ENCODE measurements at places on chromosomes 3 and 15.
A peak's percentile ranks its signal among the peaks of the same experiment; 100 is the strongest.

- DNase-seq: no peak
Observed at GRCh38 chr3:69716119-69716518, 23.1 kb upstream of the MITF start.

- no peak for DNase-seq
Observed at GRCh38 chr3:32419742-32420125, 28.1 kb downstream of the CMTM7 start.

DNA sequence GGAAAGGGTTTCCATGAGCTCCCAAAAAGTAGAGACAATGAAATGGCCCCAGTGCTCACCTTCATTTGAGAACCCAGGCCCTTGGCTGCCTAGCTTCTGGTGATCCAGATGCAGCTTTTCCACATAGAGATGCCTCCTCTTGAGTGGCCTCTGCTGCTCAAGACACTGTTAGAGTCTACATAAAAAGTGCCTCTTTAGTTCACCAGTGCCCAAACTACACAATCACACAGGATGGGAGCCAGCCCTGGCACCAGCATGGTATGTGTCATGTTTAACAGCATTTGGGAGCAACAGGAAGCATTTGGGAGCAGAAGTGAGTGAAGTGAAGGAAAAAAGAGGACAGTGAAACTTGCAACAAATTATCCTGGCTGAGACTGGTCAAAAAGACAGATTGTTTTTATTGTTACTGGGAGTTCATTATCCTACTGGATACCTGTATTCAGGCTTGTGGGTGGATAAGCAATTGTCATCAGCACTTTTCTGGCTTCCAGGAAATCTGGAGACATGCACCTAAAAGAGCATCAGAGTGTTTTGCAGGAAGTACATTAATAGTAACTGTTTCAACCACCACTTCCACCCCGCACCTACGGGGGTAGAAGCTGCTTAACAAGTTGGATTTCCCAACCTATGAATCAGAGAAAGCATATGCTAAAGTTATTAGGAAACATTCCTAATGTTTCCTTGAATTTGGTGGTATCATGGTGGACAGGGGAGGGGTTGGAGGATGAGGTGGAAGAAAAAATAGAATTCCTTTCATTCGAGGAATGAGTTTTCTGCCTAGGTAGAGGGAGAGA, 416.2 kb downstream of the IGSF11 start:
- no peak for DNase-seq

DNA sequence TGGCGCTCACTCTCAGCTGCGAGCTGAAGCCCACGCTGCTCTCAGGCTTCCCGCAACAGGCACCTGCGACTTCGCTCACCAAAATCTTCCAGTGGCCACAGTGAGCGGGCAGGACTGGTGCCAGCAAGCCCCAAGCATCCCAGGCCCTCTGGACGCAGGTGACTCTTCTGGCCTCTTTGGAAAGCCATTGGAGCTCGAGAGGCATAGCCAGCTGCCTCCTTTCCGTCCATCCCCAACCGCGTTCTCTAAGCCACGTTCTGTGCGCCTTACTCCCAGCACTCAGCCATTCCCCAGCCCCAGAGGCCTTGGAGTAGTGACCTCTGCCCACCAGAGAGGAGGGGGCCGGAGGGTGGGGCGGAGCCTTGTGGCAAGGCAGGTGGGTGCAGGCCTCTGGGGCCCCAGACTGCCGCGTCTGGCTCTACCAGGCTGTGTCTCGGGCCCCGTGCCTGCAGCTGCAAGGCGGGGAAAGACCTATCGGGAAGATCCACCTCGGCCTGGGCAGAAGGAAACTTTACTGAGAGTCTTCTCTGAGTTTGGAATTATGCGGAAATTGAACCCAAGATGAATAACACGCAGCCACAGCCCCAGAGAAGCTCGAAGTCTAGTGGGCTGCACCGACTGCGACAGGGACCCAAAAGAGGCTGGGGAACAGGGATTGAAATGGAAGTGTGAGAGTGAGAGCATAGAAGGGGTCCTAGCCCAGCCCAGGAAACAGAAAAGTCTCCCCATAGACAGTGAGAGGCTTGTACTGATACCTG, 3.6 kb upstream of the SOX14 start:
- DNase-seq: peak; percentile 62

DNA sequence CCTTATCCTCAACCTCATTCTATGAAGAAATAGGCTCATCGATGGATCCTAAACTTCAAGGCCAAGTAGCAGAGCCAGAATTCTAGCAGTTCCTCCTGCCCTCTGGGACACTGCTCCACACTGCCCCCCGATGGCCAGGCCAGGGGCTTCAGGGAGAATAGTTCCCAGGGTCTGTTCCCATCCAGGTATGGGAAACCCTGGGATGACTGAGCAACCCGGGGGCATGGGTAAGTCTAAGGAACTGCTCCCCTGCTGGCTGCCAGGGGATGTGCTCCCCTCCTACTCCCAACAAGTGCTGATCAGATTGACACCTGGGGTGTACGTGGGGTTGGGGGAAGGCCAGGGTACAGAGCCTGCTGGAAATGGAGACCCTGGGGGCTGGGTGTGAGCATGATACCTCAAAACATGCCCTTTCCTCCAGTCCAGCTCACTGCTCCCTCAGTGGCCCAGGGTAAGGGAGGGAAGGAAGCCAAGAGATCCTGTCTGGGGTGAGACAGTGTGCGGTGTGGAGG, 7.6 kb downstream of the ULK3 start:
- DNase-seq: no peak

DNA sequence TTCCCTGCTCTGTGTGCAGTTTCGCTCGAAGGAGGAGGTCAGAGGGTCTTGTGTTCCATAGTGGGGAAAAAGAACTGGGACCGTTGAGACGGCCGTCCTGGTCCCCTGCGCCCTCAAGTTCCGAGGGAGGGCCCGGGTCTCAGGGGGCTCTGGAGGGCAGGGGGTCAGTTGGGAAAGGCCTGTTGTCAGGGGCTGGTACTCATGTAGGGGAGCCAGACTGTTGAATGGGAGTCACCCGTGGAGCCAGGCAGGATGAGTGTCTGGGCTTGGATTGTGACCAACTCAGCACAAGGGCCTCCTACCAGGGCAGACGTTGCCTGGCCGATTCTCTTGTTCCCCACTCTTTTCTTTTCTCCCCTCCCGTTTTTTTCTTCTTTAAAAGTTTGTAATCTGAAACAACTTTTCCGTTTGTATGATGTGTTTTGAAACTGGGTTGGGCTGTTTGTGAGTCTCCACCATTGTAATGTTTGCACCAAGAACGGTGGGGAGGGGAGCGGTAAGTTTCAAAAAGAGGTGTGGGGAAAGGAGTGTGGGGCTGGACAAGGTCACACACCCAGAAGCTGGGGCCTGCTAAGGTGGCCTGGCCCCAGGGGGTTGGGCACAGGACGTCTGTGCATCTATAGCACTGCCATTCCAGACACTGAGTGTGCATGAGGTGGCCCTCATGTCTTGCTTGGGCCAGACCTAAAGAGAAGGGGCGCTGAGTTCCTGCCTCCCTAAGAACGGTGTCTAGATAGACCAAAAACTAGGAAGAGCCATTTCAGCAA, 1.1 kb downstream of the CMTM7 start:
- no peak for DNase-seq

DNA sequence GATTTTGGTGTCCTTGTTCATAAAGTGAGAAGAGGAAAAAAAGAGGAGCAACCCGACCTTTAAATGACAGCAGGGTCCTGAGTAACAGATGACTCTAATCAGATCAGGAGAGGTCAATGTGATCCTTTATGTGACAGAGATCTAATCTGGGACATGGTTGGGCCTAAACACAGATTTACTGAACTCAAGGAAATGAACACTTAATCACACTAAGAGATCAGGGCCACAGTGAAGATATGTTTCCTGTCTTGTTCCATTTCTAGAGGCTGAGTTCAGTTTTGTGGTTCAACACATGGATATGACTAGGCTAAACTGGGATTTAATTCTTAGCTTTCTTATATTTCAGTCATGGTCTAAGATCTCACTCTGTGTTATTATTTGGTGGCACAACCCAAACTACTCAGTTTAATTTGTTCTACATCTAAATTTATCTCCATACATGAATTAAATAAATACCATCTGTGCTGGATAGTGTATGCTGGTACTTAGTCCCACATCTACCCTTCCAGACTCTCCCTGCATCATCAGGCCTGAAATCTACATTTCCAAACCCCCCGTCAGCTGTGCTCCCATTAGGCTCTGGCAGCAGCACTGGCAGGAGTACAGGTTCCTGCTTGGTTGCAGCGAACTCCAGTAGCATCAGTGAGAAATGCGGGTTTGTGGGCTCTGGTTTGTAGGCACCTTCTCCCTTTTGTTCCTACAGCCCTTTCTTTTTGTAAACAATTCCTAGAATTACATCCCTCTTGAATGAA, 22.6 kb downstream of the SFMBT1 start:
- no peak for DNase-seq

- DNase-seq: no peak
Observed at GRCh38 chr15:25091421-25092158, 136.8 kb downstream of the SNRPN start.

- DNase-seq: no peak
Observed at GRCh38 chr15:28960979-28961378, 75.2 kb downstream of the APBA2 start.

DNA sequence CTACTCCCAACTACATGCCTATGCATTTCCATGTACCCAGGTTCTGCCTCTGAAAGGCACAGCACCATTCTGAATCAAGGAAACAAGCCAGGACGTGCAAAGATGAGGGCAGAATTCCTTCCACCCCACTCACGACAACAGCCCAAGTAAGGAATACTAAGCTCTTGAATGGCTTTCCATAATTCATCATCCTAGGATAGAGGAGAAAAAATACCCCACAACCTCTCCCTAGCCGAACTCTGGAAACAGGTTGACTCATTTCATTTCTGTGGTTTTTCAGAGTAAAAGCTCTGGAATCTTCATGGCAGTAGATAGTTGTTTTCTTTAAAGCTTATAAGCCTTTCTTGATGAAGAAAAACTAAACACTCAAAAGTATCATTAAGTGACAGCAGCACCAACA, 77.8 kb downstream of the PDZRN3 start:
- DNase-seq: no peak

- DNase-seq: no peak
Observed at GRCh38 chr3:147701195-147701594, 292.0 kb downstream of the ZIC1 start.

DNA sequence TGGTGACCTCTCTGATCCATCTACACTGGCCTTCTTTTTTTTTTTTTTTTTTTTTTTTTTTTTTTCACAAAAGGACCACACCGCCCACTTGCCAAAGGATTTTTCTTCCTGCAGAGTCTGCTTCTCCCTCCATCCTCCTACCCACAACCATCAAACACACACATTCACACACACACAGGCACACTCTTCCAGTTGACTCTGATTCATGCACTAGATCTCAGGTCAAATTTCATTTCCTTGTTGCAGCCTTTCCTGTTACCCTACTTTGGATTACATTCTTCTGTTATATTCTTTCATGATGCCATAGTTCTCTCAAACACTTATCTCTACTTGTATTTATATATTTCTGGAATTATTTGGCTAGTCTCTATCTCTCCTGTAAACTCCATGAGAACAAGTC, 133.9 kb downstream of the STAC start:
- DNase-seq: no peak

DNA sequence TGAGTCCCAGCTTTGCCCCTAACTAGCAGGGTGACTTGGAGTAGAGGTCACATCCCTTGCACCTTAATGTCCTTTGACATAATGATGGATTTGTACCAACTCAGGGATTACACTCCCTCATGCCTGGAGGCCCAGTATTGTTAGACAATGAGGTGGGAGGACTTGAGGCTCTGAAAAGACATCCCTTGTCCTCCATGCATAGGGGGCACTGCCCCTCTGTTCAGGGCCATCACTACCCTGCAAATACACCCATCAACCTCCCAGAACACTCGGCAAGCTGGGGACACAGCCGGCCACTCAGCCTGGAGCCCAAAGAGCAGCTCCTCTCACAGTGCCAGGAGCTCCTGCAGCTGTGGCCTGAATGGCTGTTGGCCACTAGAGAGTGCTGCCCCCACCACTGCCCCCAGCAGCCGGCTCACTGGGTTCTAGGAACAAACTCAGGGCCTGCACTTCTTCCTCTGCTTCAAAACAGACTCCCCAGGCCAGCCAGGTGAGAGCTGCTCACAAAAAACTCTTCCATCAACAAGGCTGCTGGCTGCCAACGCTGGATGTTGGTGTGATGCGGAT, 90.2 kb downstream of the GABRB3 start:
- DNase-seq: no peak

DNA sequence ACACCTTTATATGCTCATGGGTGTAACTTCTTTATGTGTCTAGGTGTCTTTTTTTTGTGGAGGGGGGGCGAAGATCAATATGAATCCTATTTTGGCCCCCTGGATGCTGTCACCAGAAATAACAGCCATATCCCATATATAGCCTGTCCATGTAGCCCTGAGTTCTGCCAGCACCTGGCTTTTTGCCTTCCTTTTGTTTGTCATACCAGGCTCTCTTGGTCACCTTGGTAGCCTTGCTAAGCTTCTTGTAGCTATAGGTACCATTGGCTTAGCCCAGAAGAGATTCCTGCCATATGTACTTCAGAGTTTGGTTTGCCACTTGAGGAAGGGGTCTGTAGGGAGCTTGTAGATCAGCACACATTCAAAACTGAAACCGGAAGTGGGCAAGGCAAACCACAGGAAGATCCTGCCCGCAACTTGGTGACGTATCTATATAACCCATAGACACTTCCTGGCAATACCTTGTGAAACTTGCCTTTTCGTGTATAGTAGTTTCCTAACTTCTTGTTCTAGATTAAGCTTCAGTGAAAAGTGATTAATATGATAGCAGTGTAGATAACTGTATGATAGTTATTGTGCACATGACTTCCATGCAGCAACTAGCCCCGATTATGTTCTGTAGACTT, 11.9 kb downstream of the RASA2 start:
- no peak for DNase-seq

GRCh38 chr3:28575746-28576613, 227.4 kb upstream of the AZI2 start:
- peak; percentile 77 for DNase-seq

DNA sequence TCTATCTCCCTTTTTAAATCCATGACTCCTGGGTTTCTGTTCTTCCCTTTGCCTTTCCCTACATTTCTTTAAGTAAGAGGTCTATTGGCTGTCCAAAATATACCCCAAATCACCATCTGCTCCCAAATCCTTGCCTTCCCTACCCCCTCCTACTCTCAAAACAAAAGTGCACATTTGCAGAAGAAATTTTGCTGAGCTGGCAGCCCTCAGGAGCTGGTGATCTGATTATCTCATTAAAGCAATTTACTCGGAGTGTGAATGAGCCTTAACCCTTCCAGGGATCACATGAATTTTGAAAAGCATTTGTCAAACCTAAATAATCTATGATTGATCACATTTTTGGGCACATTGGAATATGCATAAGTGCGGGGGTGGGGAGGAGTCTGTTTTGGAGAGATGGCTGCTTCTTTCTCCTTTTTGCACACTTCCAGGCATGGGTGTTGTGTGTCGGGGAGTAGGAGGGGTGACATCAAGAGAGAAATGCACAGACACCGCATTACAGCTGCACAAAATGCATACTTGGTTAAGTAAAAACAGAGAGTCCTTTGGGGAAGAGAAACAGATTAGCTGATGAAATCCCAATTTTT, 892.6 kb downstream of the TUSC7 start:
- no peak for DNase-seq

- DNase-seq: no peak
Observed at GRCh38 chr3:183274609-183275008, 21.6 kb downstream of the B3GNT5 start.

GRCh38 chr3:187130346-187131066, 8.8 kb downstream of the RPL39L start:
- no peak for DNase-seq

- DNase-seq: no peak
Observed at GRCh38 chr3:109982201-109982600, 644.9 kb upstream of the DPPA4 start.

GRCh38 chr15:94300612-94301011, 69.3 kb downstream of the MCTP2 start:
- no peak for DNase-seq

GRCh38 chr3:127195417-127195816, 2.5 kb downstream of the PRR23E start:
- no peak for DNase-seq

All from chondrocyte (in vitro differentiated cells).